Nasal cavity respiratory epithelium epithelial cell of viscerocranial mucosa (primary cell): ENCODE measurements at places on chromosomes 12 and 14. TPM values are rescaled to one million over a fixed set of nuclear protein-coding genes. Genes with fewer than 3 reads are reported as not detected.

Gene KRT86
- total RNA-seq, result 0.07 and 1.0 TPM in 2 replicates

Gene LRTM2
- total RNA-seq, result not detected in 2 replicates

Gene GCH1
- total RNA-seq, result 3.1 and 18.1 TPM in 2 replicates

Gene PTCSC3
- total RNA-seq, result not detected in 2 replicates

Gene ACOT4
- total RNA-seq, result 0.36 and 0.68 TPM in 2 replicates

Gene PELI2
- total RNA-seq, result 1.0 and 6.4 TPM in 2 replicates
